NCI-H2081 (cell line): ENCODE measurements at places on chromosomes 3 and 15.

- no peak for DNase-seq
Observed at GRCh38 chr3:24387493-24387892, 107.2 kb downstream of the THRB start.

DNA sequence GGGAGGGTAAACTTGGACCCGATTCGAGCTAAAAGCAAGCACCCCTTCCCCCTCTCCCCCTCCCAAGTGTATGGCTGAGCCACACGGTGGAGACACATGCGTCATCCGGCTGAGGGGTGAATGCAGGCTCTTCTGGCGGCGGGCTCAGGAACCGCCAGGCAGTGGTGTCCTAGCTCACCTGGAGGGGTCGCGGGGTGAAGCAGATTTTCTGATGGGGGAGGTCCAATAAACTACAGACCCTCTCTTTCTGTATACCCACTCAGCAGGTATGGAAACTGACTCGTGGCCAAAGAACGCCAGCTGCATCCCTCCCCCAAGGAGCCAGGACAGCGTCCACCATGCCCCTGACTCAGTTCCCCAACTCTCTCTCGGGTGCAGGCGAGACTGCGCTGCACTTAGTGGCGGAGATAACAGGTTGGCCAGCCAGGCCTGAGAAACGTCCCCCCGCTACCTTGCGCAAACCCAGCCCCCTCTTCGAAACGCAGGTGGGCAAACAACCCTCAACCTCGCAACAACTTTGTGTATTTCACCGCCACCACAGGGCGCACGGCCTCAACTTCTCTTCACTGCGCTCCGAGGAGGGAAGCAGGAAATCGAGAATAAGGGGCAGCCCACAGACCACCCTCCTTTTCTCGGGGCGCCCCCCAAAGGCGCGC is 1.3 kb downstream of the MAGI1 start:
- peak; percentile 41 for DNase-seq

- DNase-seq: no peak
Observed at GRCh38 chr15:23416349-23417276, 30.4 kb downstream of the GOLGA6L2 start.

DNA sequence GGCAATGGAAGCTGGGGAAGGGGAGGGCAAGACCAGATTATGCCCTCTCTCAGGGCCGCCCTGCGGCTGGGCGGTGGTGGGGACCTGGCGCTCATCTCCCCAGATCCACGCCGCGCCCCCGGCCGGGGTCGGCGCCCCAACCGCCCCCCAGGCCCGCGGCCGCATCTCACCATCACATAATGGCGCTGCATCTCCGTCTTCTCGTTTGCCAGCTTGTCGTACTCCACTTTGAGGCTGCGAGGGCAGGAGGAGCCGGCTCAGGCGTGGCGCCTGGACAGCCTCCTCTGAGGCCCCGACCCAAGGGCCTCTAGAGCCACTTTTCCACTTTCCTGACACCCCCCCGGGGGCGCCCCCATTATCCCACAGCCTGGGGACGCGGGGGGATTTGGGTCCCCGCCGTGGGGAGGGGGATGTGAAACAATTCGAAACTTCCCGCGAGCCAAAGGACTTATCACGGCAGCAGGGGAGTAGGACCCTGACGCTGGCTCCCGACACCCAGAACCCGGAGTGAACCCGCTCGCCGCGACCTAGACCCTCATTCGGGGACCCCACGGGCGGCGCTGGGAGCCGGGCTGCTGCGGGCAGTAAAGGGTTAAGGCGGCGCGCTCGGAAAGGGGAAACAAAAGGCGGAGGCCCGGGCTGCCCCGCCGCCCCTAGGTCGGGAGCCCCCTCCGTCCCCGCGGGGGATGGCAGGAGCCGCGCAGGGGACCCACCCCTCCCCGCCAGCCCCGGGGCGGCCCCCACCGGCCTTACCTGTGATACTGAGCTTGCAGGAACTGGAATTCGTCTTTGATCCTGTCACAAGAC is 2.1 kb downstream of the TLE3 start:
- DNase-seq: no peak

DNA sequence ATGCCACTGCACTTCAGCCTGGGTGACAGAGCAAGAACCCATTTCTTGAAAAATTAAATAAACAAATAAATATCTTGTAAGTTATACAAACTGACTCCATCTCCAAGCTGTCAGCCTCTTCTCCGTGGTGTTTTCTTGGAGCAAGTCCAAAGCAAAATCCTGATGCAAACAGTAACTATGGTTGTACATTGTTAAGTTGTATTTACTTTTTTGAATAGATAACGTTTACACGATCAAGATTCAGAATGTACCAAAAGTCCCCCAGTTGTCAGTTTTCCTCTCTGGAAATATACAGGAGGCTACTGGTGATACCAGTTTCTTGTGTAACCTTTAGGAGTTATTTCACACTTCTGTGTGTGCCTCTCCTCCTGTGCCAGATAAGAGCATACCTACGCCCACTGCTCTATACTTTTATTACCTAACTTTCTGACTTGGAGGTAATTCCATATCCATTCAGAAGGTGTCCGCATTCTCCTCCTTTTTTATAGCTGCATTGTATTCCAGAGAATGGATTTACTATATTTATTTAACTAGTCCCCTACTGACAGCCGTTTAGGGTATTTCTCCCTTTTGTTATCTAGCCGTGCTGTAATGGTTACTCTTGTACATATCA is 14.2 kb downstream of the CMTM7 start:
- no peak for DNase-seq

- DNase-seq: no peak
Observed at GRCh38 chr15:101600035-101600434, 52.1 kb downstream of the TM2D3 start.
